ENCODE measurements at places on chromosomes 7 and 10.

DNA sequence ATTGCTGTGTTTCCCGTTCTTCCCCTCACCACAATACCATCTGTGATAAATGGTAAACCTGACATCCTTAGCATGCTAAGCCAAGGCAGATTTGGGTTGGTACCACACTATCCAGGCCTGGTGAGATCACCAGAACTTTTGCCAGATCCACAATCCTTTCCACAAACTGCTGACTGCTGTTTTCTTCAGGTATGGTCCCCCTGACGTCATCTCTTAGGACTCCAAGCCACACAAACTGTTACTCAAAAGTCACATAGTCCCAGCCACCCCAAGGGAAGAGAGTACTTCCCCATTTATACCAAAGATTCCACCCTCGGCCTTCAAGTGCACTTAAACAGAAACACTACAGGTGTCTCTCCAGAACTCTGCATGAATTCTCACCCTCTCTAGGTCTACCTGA is 34.8 kb downstream of the SLC25A13 start:
- DNase-seq: no peak

DNA sequence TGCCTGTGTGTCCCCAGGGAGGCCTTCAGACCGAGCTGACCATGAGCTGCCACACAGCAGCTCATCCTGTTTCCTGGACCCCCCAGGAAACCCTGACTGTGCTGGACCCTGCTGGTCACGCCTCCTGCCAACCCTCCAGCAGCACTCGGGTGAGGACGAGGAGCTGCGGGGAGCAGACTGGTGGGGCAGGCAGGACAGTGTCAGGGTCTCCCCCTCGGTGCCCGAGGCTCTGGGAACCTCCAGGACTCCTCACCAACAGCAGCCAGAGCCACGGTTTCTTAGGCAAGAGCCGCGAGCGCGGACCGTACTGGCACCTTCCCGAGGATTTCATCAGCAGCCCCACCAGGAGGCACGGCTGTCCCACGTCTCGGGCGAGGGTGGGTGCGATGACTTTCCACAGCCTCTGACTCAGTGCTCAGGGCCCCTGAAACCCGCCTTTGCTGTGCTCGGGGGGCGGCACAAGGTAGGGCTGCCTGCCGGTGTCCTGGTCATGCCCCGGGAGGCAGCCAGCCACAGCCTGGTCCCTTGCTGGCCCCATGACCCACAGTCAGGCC is 186.9 kb downstream of the ELFN1 start:
- DNase-seq: no peak

GRCh38 chr10:69224862-69225657 is 4.9 kb downstream of the HKDC1 start:
- DNase-seq: no peak

DNA sequence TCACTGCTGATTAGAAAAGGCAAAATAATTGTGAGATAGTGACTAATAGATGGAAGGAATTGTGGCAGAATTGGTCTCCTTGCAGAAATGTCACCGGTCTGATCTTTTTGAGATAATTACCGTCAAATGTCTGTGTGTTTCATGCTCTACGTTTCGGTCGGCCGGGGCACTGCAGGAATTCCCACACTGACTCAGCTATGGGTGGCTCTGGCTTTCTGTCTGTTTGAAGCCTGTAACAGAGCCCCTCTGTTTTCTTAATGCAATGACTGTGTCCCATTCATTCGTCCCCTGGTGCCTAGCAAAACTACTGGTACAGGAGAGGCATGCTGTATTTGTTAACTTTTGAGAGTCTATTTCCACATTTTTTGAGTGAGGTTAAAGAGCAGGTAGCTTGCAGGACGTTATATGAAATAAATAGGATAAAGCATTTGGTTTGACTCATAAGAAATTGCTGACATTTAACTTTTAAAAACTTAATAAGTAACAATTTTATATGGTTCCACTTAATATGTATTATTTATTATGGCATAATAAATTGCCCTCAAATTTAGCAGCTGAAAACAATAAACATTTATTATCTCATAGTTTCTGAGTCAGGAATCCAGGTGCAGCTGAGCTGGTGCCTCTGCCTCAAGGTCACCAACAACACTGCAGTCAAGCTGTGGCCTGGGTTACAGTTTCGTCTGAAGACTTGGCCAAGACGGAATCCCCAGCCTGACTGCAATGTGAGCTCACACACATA is 53.3 kb upstream of the CTBP2 start:
- DNase-seq: no peak

GRCh38 chr7:136533732-136534131 is 334.7 kb upstream of the CHRM2 start:
- DNase-seq: no peak

DNA sequence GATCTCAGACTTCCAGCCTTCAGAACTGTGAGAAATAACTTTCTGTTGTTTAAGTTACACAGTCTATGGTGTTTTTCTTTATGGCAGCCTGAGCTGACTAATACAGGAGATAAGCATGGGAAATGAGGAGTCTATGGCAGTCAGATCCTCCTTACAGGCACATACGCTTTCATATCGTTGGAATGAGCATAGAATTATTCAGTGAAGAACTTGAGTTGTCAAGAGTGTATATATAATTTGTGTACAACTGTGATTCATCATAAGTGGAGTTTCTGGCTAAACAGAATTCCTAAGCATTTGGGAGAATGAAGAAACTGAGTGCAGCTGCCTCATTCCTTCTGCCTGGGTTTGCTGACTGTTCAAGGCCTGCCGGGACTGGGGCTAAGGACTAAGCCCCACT is 516.7 kb downstream of the ADRA2A start:
- no peak for DNase-seq

DNA sequence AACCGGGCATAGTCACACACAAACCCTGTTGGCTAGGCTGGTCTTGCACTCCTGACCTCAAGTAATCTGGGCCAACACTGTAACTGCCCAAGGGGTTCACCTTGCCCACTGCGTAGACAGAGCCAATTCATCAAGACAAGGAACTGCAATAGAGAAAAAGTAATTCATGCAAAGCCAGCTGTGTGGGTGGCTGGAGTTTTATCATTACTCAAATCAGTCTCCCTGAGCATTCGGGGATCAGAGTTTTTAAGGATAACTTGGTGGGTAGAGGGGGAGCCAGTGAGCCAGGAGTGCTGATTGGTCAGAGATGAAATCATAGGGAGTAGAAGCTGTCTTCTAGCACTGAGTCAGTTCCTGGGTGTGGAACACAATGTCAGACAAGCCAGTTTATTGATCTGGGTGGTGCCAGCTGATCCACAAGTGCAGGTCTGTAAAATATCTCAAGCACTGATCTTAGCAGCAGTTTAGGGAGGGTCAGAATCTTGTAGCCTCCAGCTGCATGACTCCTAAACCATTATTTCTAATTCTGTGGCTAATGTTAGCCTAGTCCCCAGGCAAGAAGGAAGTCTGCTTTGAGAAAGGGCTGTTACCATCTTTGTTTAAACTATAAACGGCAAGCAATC is 15.6 kb upstream of the FXYD4 start:
- no peak for DNase-seq

GRCh38 chr7:144682581-144683280 is 153.1 kb downstream of the TPK1 start:
- DNase-seq: no peak

- DNase-seq: no peak
Observed at GRCh38 chr7:77309714-77310220, 106.4 kb downstream of the GSAP start.

GRCh38 chr10:86357041-86357440 is 9.6 kb downstream of the GRID1 start:
- DNase-seq: no peak

GRCh38 chr10:26081459-26081858 is 135.1 kb upstream of the GAD2 start:
- DNase-seq: no peak

DNA sequence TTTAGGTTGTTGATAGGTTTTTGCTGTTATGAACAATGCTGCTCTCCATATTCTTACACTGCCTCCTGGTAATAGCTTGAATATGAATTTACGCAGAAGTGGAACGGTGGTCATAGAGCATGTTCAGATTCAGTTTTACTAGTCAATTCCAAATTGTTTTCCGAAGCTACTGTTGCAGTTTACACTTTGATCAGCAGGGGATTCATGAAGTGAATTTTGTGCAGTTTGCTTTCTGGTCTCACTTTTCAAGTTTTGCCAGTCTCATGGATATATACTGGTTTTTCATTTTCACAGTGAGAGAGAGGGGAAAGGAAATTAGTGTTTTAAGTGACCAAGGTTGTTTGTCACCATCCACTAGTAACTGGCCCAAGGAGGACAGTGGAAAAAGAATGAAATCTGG is 171.3 kb downstream of the PRKCQ start:
- DNase-seq: no peak

DNA sequence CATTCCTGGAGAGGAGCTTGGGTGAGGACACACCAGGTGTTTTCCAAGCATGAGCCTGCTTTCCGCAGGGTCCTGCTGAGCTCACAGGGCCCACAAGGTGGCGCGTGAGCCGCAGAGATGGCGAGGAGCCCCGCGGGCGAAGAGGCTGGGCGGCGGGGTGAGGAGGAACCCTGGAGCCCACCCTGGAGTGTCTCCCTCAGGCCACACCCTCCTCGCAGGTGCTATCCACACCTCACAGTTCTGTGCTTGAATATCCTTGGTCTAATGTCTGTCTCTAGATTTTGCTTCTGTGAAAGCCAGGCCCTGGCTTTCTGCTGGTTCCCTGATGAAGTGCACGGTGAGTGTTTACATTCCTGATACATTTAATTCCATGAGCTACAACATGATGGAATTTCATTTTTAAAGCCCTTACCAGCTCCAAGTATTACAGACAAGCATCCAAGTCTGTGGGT is 433.6 kb downstream of the ACTR3B start:
- DNase-seq: no peak

- DNase-seq: no peak
Observed at GRCh38 chr10:9010931-9011670, 956.6 kb downstream of the GATA3 start.

- DNase-seq: no peak
Observed at GRCh38 chr10:102211615-102212299, 14.3 kb upstream of the ELOVL3 start.

DNA sequence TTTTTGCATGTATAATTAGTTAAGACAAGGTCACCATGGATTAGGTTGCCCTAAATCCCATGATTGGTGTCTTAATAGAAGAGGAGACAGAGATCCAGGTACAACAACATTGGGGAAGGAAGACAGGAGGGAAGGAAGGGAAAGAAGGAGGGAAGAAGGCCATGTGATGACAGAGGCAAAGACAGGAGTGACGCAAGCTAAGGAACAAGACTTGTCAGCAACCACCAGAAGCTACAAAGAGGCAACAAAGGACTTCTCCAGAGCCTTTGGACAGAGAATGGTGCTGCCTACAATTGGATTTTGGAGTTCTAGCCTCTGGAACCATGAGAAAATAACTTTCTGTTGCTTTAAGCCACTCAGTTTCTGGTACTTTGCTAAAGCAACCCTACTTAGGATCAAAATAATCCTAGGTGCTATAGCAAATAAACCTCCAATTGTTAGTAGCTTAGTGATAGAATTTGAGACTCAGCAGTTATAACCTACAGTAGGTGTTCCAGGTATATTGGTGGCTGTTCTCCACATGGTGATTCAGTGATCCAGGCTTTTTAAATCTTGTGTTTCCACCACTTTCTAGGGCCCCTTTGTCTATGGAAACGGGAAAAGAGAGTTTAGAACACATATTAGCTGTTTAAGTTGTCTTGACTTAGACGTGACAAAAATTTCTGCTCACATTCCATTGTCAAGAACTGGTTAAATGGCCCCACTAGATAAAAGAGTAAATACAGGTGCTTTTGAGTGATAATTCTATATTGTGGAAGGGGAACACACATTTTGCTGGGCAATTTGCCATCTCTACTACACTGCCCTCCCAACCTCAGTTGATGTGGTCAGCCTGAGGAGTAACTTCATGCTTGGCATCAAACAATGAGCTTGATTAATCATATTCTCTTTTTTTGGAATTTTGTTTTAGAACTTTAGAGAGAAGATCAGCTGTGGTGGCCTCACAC is 70.5 kb upstream of the SP4 start:
- no peak for DNase-seq

GRCh38 chr7:139897422-139898090 is 68.5 kb downstream of the TBXAS1 start:
- no peak for DNase-seq

- no peak for DNase-seq
Observed at GRCh38 chr10:95273393-95274312, 17.1 kb downstream of the PDLIM1 start.

- DNase-seq: no peak
Observed at GRCh38 chr10:29959586-29959985, 99.8 kb downstream of the JCAD start.

- no peak for DNase-seq
Observed at GRCh38 chr7:47482013-47482875, 99.7 kb downstream of the TNS3 start.

- peak; percentile 42 for DNase-seq
Observed at GRCh38 chr7:37352974-37353948, 95.4 kb downstream of the ELMO1 start.

GRCh38 chr7:150442811-150443210 is 7.6 kb upstream of the GIMAP8 start:
- DNase-seq: no peak

DNA sequence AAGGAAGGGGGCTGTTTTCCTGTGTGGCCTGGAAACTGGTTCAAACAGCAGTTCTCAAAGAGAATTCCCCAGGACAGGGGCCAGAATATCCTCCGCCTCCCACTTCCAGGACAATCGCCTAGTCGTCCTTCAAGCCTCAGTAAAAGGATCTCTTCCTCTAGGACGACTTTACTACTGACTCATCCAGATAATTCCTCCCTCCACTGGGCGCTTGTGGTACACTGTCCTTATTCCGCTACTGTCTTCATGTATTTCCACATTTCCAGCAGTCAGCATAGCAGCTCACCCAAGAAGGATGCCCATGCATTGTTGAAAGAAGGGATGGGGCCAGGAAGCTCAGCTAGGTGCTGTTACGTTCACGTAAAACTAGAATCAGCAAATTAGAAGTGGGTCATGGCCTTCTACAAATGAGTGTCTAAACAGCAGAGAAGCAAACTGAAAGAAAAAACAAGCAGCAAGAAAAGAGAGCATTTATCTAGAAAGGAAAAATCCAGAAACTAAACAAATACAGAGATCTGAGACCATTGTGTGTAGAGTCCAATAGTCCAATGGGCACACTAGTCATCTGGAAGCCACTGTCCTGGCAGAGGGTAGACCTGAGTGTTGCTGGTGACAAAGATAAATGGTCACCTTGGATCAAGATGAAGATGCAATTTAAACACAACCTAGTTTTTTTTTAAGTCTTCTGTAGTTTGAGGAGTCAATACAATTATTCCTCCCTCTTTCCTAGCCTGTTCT is 26.3 kb downstream of the CLRN3 start:
- no peak for DNase-seq

GRCh38 chr7:115094163-115094562 is 172.3 kb downstream of the MDFIC start:
- DNase-seq: no peak

- no peak for DNase-seq
Observed at GRCh38 chr10:33336582-33337325, 2.3 kb upstream of the NRP1 start.

DNA sequence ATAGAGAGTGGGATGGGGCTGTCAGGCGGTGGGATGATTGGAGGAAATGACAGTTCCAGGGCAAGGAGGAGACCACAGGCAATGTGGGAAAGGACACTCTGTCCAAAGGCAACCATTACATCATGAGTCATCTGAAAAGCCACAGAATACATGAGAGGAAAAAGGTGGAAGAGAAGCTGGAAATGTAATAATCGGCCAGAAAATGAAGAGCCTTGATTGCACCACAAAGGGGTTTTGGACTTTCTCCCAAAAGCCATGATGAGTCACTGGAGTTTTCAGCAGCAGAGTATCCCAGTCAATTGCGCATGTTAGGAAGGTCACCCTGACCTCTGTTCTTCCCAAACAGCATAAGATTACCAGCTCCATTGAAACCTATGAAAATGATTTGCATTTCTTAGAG is 222.0 kb downstream of the LHFPL3 start:
- no peak for DNase-seq

- no peak for DNase-seq
Observed at GRCh38 chr7:23893942-23894891, 184.2 kb downstream of the STK31 start.

All from stimulated activated CD4-positive, alpha-beta T cell treated with anti-CD3 and anti-CD28 coated beads, TNF-alpha, amount 100 ng/mL, for 1 hour (primary cell).